SHP77 (cell line): ENCODE measurements at places on chromosomes 12 and 14.

DNA sequence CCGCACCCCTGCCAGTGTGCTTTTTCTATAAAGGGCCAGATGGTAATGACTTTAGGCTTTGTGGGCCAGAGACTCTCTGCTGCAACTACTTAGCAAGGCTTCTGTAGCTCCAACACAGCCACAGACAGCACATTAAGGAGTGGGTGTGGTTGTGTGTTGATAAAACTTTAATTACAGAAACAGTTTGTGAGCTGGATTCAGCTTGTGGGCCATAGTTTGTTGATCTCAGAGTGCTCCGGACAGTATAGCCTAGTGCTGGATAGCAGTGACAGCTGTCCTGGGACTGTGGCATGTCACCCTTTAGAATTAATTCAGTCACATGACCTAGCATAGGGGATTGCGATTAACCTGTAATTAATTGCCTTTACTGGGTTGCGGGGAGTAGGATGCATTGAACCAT, 109.7 kb downstream of the ZNF664 start:
- DNase-seq: no peak

GRCh38 chr14:23286902-23287479, 1.1 kb upstream of the HOMEZ start:
- no peak for DNase-seq

DNA sequence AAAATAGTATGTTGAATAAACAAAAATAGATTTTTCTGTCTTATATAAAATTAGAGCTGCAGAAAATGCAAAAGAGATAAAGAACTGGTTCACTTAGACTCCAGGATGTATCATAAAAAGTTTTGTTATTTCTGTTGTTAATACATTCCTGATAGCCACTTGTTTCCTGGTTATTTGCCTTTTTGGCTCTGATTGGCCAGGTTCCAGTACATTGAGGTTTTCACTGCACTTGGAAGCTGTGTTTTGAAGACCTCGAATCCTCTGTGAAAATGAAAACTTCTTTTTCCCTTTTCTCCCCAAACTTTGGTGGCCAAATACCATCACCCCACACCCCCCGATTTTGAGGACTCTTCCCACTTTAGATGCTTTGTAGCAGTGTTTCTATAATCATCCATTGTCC, 525.3 kb downstream of the MED13L start:
- DNase-seq: no peak

DNA sequence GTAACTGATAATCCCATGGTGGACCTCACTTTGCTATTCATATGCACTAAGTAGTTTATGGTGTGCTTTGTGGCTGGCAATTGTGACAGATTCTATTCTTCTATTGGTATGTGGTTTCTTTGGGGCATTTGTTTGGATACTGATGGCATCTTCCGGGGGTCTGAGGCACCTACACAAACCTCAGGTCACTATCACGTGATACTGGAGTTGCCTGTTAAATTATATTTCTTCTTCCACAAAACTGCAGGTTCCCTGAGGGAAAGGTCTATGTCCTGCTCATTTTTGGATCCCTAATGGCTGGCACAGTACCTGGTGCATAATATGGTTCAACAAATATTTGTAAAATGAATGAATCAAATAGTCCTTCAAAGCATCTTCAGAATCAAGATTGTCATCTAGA, 49.5 kb upstream of the HELB start:
- DNase-seq: no peak

- no peak for DNase-seq
Observed at GRCh38 chr12:79934281-79935020, 446 bp downstream of the PPP1R12A start.

DNA sequence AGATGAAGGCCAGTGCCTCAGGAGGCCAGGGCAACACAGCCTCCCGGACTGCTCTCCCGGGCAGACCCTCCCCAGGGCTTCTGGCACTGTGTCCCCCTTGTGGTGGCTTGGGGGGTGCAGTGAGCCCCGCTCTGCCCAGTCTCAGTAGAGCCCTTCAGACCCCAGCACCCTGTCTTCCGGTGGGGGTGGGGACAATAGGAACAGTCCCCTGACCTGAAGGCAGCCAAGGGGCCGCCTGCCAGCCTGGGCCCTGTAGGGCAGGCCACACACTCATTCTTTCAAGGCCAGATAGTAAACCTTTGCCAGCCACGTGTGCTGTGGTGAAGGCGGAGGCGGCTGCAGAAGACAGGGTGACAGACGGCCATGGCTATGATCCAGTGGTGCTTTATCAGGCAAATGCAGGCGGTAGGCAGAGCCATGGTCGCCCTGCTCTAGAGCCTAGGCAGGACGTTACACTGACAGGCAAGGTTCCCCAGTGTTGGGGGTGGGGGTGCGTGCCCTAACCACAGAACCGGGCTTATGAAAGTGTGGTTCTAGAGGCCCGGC, 15.0 kb downstream of the ZFYVE21 start:
- DNase-seq: no peak

DNA sequence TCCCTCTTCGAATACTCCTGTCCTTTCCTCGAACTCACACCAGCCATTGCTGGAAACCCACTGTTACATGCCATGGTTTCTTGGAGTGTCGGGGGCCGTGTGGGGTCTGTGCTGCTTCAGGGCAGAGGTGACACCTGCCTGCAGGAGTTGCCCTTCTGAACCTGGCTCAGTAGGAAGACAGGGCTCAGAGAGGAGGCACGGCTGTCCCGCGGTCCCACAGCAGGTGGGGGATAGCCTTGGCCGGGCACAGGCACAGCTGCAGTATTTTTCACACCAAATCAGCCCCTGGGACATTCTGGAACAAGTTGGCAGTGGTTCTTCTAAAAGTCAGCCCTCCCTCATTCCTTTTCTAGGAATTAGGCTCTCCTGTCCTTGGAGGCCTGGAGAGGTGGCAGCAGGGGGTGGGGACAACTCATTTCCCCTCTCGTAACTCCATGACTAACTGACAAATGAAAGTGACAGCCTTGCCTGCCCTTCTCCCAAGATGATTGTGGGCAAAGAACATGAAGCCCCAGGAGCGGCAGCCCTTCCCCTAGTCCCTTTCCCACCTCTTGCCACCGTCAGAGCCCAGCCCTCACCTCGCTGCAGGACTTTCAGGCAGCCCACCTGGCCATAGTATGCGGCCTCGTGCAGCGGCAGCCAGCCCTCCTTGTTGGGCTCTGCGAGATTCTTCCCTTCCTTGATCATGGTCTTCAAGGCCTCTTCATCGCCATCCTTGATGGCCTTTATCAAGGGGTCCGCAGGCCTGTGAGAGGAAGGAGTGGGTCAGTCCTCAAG, 22.4 kb downstream of the ASB2 start:
- no peak for DNase-seq
